ENCODE measurements at places on chromosomes 11 and 22.
A peak's percentile ranks its signal among the peaks of the same experiment; 100 is the strongest.

DNA sequence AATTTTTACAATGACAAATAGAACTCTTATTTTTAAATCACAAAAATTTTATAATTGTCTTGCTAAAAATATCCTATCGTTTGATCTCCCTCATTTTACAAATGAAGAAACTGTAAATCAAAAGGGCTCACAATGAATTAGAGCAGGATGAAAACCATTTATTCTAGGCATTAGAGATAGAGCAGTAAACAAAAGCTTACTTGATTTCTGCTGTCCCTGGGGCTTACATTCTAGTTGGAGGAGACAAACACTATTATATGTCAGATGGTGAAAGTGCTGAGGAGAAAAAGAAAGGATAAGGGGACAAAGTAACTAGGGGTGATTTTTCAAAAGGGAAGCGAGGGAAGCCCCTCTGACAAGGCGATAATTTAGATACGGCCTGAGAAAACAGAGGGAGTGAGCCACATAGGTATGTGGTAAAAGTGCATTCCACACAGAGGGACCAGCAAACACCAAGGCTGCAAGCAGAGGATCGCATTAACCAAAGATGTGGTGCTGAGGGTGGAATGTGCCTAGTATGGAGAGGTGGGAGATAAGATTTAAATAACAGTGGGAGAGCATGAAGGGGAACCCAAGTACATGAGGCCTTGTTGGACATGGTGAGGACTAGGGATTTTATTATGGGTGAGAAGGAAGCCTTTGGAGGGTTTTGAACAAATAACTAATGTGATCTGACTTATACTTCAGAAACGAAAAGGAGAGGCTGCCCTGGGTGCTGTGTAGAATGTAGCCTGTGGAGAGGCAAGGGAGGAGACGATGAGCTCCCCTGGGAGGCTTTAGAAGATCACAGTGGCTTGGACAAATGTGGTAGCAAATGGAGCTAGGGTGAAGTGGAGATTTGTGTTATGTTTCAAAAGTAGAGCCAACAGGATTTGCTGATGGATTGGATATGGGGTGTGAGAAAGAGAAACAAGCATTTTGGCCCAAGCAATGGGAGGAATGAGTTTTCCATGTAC, 62.1 kb downstream of the PDHX start:
- no peak for DNase-seq

GRCh38 chr22:20786536-20786979, 12.6 kb downstream of the SERPIND1 start:
- no peak for DNase-seq

- DNase-seq = no peak
Measured at GRCh38 chr22:50584106-50585096, 1.8 kb upstream of the CHKB start.

- no peak for DNase-seq
Measured at GRCh38 chr11:31477528-31478222, 31.7 kb downstream of the IMMP1L start.

DNA sequence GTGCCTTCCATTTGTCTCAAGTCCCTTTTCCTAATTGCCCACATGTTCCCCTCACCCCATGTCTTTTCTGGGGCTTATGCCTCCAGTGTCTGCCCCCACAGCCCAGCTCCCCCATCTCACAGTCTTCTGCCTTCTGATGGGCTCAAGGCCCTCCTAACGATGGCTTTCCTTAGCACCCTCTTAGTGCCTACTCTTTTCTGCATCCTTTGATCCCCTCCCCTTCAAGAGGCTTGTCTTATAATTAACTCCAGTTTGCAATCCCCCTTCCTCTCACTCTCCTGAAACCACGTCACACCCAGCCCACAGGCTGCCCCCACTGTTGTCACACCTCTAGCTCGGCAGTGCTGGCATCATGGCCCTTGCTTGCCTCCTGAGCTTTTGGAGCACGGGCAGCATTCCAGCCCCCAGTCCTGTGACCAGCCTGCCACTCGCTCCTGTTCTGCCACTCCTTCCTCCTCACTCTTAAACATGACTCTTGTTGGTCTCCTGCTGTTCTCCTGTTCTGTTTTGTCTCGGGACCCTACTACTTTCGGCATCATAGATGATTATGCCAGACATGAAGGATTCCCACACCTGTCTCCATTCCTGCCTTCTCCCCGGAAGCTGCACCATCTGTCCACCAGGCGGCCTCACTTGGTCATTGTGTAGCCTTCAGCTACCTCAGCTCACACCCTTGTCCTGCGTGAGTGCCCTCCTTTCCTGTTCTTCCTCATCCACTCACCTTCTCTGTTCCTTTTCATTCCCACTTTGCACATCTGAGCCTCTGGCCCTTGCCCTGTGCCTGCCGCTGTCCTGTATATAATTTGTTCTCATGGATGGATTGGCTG, 26.1 kb downstream of the UBE2L3 start:
- no peak for DNase-seq

GRCh38 chr11:114977651-114978050, 299.3 kb downstream of the NXPE2 start:
- DNase-seq = no peak

DNA sequence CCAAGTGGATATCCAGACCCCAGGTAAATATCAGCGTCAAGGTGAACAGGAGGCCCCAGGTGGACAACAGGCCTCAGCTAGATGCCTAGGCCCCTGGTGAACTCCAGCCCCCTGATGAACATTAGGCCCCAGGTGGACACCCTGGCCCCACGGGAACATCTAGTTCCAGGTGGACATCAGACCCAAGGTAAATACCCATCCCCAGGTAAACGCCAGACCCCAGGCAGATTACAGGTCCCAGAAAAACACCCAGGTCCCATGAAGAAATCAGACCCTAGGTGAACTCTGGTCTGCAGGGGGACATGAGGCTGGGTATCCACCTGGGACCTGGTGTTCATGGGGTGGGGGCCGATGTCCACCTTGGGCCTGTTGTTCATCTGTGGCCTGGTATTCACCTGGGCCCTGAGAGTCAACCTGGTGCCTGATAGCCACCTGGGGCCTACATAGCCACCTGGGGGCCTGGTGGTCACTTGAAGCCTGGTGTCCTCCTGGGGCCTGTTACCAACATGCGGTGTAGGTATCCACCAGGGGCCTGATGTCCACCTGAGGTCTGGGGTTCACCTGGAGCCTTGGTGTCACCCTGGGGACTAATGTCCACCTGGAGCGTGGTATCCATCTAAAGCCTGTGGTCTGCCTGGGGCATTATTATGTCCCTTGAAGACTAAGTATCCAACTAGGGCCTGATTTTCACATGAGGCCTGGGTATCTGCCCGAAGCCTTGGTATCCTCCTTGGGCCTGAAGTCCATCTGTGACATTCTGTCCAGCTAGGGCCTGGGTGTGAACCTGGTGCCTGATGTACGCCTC, 56.8 kb upstream of the SEPTIN5 start:
- no peak for DNase-seq

GRCh38 chr11:120289426-120289825, 35.7 kb upstream of the TLCD5 start:
- DNase-seq = peak; percentile 15

GRCh38 chr11:44992181-44992582, 41.5 kb upstream of the TP53I11 start:
- DNase-seq = no peak

DNA sequence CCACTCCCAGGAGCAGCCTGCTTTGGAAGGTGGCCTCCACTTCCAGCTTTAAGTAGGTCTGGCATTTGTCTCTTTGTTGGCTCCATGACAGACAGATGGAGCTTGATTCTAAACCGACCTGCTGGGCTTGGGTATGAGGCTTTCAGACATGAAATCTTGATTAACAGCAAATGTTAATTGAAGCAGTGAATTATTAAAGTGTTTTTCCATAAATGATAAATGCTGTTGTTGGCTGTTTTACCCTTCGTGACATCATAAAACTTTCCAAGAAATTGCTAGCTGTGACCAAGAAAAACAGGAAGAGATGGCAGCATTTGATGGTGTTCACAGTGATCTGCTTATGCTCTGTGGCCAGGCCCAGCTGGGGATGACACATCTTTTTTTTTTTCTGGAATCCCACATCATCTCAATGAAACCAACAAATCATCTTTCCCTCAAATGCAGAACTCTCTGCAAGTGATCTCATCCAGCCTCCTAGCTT, 66.1 kb downstream of the RBMXL2 start:
- DNase-seq = peak; percentile 41

DNA sequence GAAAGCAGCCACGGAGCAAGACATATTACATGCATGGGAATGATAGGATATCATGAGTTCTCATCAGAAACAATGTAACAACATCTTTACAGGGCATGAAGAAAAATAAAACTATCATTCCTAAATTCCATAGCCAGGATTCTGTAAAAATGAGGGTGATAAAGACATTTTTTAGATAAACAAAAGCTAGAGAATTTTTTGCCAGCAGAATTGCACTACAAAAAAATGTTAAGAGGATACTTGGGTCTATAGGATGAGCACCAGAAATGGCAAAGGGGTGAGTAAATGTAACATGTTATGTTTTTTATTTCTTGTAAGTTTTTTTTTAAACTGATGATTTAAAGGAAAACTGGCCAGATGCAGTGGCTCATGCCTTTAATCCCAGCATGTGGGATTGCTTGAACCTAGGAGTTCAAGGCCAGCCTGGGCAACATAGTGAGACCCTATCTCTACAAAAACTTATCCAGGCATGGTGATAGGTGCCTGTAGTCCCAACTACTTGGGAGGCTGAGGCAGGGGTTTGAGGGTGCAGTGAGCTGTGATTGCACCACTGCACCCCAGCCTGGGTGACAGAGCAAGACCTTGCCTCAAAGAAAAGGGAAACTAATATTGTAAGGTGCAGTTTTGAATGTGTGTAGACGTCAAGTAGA, 33.2 kb downstream of the TBX1 start:
- DNase-seq = no peak

- no peak for DNase-seq
Measured at GRCh38 chr22:37733625-37734401, 37.0 kb downstream of the TRIOBP start.

- no peak for DNase-seq
Measured at GRCh38 chr11:108616549-108616948, 23.0 kb upstream of the EXPH5 start.

DNA sequence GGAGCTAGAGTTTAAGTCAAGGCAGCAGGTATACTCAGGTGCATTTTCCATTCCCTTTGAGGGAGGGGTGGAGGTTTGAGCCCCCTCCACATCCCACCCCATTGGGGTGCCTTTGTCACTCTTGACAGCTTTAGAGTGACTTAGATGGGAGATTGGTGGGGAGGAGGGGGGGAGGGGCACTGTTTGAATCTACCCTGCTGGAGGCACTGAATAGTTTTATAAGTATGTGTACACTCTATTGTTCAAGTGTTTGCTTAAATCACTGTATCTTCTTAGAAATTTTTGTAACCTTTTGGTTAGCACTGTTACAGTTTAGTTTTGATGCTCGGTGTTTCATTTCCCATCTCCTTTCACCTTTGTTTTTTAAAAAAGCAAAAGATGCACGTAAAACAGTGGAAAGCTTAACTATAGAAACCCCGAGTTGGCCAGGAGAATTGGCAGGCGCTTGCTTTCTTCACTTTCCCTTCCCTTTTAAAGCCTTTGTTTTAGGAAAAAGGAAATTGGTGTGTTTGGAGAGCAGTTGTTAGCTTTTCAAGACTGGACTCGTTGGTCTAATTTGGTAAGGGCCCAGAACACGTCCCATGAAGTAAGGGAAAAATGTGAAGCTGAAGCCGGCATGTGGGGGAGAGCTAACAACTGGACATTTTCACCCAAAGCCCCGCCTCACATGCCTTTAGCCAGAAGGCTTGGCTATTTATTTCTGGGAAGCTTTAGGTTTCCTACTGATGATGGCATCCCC, 42.8 kb downstream of the TNRC6B start:
- no peak for DNase-seq

DNA sequence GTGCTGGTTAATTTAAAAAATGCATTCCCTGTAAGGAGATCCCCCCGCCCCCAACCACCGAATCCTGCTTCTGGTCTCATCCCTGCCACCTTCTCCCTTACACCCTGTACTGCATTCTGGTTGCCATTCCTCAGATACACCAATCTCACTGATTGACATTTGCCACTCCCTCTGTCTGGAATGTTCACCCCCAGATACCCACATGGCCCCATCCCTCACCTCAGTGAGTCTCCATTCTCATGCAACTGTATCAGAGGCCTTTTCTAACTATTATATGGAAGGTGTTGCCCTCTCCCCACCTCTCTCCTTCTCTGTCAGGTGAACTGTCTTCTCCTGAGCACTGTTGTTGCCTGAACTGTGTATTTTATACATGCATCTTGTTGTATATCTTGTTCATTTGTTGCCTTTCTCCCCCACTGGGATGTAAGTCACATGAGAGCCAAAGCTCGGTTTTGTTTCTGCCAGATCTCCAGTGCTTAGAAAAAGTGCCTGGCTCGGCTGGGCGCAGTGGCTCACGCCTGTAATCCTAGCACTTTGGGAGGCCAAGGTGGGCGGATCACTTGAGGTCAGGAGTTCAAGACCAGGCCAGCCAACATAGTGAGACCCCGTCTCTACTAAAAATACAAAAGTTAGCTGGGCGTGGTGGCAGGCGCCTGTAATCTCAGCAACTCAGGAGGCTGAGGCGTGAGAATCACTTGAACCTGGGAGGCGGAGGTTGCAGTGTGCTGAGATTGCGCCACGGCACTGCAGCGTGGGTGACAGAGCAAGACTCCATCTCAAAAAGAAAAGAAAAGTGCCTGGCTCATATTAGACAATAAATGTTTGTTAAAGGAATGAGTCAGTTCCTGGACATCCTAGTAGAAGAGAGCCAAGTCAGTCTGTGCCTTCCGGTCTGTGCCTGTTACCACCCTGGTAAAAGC, 61.0 kb downstream of the TNRC6B start:
- peak; percentile 40 for DNase-seq

GRCh38 chr11:44507491-44507890, 58.0 kb upstream of the CD82 start:
- DNase-seq = no peak

DNA sequence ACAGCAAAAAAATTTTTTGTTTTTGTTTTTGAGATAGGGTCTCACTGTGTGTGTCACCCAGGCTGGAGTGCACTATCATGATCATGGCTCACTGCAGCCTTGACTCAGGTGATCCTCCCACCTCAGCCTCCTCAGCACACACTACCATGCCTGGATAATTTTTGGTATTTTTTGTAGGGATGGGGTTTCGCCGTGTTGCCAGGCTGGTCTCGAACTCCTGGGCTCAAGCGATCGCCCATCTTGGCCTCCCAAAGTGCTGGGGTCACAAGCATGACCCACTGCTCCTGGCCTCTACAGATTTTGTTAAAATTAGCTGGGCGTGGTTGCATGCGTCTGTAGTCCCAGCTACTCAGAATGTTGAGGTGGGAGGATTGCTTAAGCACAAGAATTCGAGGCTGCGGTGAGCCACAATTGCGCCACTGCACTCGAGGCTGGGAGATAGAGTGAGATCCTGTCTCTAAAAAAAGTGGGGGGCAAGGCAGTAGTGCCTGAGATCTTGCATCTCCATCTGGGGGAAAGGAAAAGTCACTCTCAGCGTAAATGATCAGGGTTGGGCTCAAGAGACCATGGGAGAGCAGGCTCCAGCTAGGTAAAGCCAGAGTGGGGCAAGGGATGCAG, 10.6 kb upstream of the DGKZ start:
- DNase-seq = peak; percentile 80

DNA sequence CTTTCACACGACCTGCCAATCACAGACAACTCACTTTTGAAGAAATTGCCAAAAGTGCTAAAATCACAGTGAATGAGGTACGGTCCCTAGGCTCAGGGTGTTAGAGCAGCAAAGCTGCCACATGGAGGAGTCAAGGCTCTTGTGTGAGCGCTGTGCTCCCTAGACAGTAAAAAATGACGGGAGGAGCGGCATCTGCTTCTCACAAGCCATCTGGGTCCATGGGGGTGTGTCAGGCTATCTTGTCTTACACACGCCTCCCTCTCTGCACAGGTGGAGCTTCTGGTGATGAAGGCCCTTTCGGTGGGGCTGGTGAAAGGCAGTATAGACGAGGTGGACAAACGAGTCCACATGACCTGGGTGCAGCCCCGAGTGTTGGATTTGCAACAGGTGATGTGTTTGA, 14.8 kb downstream of the PSMD13 start:
- no peak for DNase-seq
